ENCODE measurements at places on chromosomes 7 and 10.

DNA sequence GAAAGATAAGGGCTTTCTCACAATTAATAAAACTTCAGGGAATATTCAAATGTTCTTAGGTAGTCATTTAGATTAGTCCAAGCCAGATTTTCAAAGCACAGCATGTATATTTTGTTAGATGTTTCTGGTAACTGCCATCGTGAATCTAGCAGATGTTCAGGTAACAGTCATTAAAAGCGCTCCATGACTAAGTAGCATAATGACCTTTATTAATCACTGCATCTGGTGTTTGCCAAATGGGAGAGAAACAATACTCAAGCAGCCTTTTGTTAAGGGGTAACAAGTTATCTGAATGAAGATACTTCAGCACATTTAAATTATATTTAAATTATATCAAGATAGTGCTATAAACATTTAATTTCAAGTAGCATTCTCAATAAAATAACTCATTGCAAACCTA lies 47.5 kb downstream of the USP6NL start:
- DNase-seq = no peak

- no peak for DNase-seq
Observed at GRCh38 chr10:90930070-90930837, 9.4 kb upstream of the ANKRD1 start.

DNA sequence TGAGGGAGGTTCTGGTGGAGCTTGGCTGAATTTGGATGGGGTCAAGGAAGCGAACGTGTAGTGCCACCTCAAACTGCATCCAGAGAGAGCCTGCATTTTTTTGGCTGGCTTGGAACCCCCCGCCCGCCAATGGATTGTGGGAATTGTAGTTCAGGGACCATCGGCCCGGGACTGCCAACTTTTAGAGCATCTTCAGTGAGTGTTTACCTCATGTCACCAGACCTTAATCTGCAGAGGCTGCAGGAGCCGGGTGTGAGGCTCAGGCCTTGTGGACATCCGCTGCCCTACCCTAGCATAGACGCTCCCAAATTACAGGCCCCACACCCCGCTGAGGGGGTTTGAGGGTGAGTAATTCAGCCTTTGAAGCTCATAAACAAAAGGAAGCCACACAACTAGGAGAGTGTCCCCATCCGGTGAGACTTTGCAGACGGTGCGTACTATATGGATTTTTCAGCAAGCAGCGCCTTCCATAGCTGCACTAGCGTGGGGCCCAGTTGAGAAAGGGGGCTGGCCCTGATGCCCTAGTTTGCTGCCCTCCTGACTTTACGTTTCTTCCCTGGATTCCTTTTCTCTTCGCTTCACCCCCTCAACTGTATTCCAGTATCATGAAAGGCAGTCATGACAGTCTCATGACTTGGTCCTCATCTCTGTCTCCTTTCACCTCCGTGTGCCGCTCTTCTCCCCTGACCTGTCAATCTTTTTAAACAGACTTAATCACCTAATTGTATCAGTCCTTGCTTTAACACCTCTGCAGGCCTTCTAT lies 717 bp downstream of the CNPY4 start:
- DNase-seq = peak; percentile 25

- DNase-seq = no peak
Observed at GRCh38 chr7:51268859-51269258, 47.8 kb downstream of the COBL start.

GRCh38 chr7:133445617-133446016 lies 192.7 kb downstream of the EXOC4 start:
- no peak for DNase-seq

- DNase-seq = no peak
Observed at GRCh38 chr10:17088118-17088806, 41.3 kb downstream of the CUBN start.

GRCh38 chr10:3442451-3442990 lies 269.9 kb upstream of the PITRM1 start:
- no peak for DNase-seq

DNA sequence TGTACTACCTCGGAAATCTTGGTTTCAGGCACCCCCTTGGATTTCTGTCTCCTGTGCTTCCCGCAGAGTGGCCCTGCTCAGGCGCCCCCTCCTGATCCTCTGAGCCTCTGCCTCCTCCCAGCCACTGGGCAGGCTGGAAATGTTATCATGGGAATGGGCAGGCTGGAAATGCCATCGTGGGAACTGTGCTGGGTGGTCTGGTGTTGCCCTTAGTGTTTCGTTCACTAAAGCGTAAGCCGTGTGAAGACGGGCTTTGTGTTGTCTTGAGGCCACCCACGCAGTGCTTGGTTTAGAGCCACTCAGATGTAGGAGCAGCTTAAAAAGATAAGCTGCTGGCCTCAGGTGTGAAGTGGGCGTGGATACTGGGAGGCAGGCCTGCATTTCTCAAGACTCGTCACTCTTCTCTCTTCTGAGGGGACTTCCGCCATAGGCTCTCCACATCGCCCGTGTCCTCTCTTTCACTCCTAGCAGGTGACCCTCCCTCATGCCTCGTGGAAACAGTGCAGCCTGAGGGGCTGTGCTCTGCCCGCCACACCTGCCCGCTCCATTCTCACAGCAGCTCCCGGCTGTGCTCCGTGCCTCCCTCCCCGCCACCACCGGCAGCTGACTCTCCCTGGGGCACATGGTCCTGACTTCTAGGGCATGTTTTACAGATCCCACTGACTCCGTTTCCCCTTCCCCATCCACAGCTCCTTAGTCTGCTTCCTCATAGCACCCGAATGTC lies 28.5 kb downstream of the PPP2R2D start:
- no peak for DNase-seq

DNA sequence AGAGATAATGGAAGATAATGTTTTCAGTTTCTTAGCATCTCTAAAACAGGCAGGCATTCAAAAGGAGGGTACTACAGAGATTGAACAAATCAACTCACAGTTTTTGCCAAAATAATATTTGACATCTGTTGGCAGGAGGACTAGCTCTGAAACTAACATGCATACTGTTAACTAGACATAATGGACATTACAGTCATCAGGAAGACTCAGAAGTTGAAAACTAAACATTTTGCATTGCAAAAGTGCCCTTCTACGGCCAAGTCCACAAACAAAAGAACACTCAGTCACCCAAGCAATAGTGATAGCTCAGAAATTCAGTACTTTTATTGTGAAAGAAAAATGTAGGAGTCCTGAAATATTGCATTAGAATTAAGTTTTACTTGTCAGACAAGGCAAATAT lies 399.0 kb downstream of the HGF start:
- DNase-seq = no peak

DNA sequence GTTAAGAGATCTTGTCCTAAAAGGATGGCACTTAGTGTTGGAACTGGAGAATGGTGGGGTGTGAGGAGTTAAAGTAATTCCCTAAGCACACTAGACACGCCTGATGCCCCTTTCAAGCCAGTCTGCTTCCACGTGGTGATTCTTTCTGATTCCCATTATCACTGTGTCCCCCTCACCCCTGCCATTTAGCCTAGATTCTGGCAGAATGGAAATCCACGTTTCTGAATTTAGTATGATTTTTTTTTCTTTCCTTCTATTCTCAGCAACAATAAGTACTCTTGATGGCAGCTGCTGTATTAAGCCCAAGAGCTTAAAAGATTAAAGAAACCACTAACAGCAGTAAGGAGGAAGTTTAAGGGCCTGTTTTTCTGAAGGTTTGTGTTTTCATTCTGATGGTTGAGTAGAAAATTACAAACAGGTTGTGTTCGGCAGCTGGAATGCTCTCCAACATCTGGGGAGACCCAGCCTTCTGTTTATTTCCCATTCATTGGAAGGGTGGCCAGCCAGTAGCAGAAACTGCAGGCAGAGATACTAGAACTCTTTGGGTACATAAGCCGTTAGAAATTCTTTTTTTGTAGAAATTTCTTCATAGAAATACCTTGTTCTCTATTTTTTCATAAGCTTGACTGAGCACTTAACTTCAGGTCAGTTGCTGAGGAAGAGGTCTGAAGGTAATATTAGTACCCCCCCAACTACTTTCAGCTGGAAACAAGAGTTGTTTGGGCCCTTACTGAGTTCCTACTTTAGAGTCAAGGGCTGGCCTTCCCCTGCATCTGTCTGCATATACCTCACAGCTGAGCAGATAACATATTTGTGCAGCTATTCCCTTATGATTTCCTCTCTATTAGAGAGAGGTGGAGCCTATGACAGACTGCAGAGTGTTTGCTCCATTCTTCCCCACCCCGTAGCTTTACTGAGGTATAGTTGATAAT lies 355.1 kb downstream of the AUTS2 start:
- no peak for DNase-seq

DNA sequence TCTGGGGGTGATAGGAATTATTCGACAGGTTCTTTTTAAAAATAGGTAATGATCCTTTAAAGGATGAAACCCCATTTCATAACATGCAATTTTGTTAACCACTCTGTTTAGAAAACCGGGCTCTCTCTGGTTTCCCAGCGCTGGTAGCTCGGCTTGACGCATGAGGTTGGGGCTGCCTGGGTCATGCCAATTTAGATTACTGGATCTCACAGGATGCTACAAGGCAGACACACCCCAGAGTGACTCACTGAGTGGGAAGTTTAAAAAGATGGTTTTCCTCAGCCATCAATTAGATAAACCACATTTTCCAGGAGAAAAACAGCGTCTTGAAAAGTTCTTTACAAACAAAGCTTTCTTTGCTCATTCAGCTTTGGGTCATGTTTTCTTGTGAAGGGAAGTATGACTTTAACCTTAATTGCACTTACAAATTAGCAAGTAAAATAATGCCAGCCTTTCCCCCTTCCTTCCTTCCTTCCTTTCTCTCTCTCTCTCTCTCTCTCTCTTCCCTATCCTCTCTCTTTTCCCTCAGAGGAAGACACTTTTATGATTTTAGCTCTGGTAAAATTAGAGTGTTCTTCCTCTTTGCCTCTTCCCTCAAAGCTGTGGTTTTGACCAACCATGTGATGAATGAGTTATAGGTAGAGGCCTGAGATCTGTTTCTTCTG lies 99.8 kb downstream of the EPDR1 start:
- no peak for DNase-seq

DNA sequence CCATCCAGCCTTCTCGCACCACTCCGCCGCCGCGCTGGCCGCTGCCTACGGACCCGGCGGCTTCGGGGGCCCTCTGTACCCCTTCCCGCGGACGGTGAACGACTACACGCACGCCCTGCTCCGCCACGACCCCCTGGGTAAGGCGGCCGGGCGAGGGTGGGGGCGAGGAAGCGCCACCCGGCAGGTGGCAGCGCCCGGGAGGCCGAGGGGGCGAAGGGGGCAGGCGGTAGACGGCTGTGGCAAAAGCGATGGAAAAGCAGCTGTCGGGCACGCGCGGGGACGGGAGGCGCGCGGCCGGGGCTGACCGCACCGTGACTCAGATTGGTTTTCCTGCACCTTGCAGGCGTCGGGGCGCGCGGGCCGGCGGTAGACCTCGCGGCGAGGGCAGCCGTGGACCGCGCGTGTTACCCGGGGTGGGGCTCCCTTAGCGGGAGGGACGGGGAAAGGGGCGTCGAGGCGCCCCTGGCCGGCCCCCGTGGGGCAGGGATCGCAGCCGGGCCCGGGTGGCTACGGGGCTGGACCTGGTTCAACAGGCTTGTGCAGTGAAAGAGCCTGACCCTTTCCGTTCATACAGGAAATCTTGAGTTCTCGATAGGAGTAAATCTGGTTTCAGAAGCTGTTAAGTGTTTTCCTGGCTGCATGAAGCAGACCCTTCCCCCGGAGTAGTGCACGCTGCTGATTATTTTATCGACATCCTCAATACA lies 608 bp downstream of the HHEX start:
- no peak for DNase-seq

- no peak for DNase-seq
Observed at GRCh38 chr10:122171302-122172075, 99.6 kb upstream of the BTBD16 start.

DNA sequence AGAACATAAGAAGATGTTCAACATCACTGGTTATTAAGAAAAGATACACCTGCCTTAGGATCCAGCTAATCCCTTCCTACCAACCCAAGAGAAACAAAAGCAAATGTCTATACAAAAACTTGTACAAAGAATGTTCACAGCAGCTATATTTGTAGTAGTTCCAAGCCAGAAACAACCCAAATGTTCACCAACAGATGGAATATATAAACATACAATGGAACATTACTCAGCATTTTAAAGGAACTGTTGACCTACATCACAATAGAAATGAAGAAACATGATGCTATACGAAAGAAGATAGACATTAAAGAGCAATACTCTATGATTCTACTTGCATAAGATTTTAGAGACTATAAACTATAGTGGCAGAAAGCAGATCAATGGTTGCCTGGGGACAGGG lies 149.4 kb downstream of the ZNF438 start:
- no peak for DNase-seq

- DNase-seq = no peak
Observed at GRCh38 chr10:50511492-50512213, 112.1 kb downstream of the SGMS1 start.

DNA sequence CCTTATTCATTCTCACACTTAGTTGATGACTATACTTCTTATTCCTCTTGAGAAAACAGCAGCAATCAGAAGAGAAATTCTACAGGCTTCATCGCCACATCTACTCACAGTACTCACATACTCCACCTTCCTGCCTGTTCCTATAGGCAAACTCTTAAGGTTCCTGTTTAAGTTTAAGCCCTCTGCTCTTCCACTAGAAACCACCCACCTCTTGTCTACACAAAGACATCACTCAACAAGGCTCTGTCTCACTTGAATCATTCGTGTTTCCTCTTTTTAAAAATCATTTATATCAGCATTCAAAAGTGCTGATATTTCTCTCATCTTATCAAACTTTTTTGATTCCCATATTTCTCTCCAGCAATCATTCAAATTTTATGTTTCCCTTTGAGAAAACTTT lies 85.5 kb upstream of the ADO start:
- no peak for DNase-seq

GRCh38 chr7:33593611-33594010 lies 311.7 kb upstream of the BMPER start:
- DNase-seq = no peak
